ENCODE measurements at places on chromosomes 2 and 18. TPM values are rescaled to one million over a fixed set of nuclear protein-coding genes. Genes with fewer than 3 reads are reported as not detected.

Gene RAB6C
- total RNA-seq, result not detected

Gene RBM44
- 1.0 TPM for total RNA-seq

Gene SALL3
- total RNA-seq, result not detected

Gene IFIH1
- total RNA-seq, result 126 TPM

Gene RBKS
- total RNA-seq, result 2.3 TPM

Gene FBLN7
- 0.27 TPM for total RNA-seq

Gene UGT1A7
- 7.2 TPM for total RNA-seq

Gene RGPD5
- total RNA-seq, result 19.8 TPM

Gene PAIP2B
- 4.0 TPM for total RNA-seq

Gene CENPA
- 23.4 TPM for total RNA-seq

Gene C1GALT1C1L
- total RNA-seq, result 1.3 TPM

Gene NCKAP5
- 1.2 TPM for total RNA-seq

Gene UGT1A8
- total RNA-seq, result not detected

Gene RAB27B
- total RNA-seq, result 38.3 TPM

Gene AGXT
- total RNA-seq, result not detected

Gene SAG
- not detected for total RNA-seq

Gene VSNL1
- total RNA-seq, result not detected

Gene EFEMP1
- 14.7 TPM for total RNA-seq

Gene PJVK
- 4.3 TPM for total RNA-seq

Data from Calu3 (cell line).